ENCODE measurements at places on chromosomes 5 and 9.

DNA sequence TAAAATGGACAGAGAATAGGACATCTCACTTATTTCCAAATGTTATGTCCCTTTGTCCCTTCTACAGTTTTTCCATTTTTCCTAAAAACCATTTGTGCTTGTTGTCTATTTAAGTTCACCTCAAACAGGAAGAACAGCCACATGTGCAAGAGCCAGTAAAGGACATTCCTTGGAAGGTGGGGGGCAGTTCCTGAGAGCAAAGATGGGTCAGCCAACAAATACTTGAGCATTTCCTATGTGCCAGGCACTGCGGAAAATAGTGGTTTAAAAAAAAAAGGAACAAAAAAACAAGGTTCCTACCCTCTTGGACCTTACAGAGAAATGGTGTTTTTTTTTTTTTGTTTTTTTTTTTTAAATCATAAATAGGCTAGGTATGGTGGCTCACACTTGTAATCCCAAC lies 26.8 kb downstream of the ANP32B start:
- no peak for DNase-seq

GRCh38 chr5:14869668-14870164 lies 1.9 kb downstream of the ANKH start:
- DNase-seq: no peak

DNA sequence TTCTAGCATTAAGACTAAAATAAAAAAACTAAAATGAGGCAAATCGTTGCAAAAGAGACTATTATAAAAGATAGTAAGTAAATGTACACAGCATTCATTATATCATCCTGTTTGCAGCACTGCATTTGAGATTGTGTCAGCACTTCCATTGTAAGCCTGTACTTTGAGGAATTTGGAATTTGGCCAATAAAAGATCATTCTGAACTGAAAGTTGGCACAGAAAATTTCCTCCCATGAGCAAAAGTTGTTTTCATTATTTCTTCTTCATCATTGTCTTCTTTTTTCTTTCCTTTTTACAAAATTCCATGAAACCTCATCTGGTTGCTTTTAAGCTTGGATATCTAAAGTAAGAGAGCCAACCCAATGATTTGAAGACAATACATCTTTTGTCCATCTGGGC lies 199.3 kb upstream of the ADAMTSL1 start:
- peak; percentile 63 for DNase-seq

DNA sequence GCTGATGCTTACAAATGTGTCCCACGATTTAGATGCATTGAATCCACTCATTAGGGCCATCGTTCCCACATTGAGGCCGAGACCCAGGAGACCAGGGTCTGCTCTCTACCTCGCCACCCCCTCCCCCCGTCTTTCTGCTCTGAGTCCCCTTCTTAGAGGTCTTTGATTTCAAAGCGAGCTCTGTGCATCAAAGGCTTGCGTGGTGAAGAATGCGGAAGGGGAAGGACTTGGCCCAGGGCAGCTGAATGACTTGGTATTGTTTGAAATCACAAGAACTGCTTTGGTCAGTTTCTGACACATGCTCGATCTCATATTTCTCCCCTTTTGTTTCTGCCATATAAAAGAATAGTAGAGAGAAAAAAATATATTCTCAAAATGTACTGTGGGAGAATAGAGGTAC lies 78.3 kb upstream of the IRX1 start:
- DNase-seq: no peak

DNA sequence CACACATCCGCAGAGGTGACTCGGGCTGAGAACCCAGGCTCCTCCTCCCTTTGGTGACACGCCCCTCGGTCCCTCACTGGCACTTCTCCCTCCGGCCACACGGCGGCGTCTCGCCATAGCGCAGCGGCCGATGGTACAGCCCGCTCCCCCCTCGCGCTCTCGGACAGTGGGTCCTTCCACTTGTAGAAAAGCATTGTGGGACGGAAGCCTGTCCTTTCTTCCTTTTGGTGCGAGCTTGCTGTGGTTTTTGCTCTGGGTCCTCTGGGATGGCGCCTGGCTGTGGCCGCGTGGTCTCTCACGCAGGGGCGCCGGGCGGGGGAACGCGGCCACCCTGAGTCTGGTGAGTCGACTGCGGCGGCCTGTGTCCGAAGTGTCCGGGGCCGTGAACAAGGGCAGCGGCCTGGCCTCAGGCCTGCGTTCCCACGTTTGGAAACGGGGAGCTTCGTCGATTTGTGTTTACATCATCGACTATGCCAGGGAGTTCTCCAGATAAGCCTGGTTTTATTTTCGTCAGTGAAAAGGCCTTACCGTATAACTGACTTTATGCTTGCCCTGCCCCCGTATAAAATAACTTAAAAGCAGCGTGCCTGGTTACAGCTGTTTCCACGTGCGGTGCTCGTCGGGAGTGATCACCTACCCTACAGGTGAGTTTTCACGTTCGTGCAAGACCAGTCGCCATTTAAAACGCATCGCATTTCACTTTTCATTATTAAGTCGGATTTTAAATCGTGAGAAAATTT lies 258.3 kb downstream of the EPB41L4A start:
- peak; percentile 91 for DNase-seq

DNA sequence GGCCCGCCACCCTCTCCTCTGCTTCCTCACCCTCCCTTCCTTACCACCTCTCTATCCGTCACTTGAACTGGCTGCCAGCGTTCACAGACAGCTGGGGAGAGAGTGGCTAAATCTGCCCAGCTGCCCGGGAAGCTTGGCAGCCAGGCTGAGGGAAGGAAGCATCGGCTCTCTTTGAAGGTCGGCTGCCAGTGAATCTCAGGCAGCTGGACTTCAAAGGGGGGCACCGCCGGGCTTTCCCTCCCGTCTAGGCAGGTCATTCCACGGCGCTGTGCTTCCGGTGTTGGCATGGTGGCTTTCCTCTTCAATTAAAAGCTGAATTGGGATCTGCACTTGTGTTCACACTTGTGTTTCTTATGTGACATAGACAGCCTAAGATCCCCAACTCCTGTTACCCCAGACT lies 174.0 kb downstream of the GDNF start:
- no peak for DNase-seq

- DNase-seq: no peak
These were observed 85.0 kb upstream of the COL5A1 start for GRCh38 chr9:134556531-134557068.

- DNase-seq: no peak
These were observed 81.7 kb downstream of the DCP2 start for GRCh38 chr5:113058269-113058668.

- DNase-seq: no peak
These were observed 623 bp upstream of the TRIM36 start for GRCh38 chr5:115170134-115170928.

DNA sequence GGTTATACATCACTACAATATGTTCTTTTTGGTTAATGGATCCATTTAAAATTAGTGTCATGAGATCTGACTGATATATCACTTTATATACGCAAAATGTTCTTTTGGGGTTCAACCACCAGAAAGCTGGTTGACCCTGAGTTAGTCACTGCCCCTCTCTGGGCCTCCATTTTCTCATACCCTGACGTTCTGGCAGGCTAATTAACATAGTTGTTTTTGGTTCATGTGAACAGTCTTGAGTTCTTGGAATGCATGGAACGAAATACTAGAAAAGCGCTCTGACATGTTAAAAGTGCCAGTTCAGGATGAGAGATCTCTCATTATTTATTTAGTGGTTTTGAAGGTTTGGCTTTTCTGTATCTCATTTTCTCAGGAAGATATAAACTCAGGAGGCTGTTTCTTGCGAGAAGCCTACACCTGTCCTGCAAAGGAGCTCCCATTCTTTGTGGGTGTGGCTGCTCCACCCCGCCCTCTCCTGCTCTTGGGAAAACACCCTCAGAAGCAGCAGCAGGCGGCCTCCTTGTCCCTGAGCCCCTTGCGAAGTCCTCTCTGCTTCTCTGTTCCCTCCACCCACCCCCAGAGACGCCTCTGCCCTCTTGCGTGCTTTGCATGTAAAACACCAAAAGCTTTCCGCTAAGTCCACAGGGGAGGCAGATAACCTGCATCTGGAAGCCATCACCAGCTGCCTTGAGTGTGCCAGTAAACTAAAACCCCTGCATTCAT lies 302.4 kb upstream of the PANK3 start:
- peak; percentile 1 for DNase-seq
